Fibroblast of the aortic adventitia (primary cell): ENCODE measurements at places on chromosomes 16 and 17. TPM values are rescaled to one million over a fixed set of nuclear protein-coding genes. Genes with fewer than 3 reads are reported as not detected.

TBKBP1 gene
- 7.9 and 9.5 TPM in 2 replicates for total RNA-seq

DYNLRB2 gene
- not detected in 2 replicates for total RNA-seq

KRTAP3-1 gene
- total RNA-seq = not detected in 2 replicates

KRTAP9-4 gene
- not detected in 2 replicates for total RNA-seq

WNT9B gene
- 0.09 TPM in 1 of 2 replicates, not detected in the other for total RNA-seq

BCL6B gene
- 0.41 and 0.45 TPM in 2 replicates for total RNA-seq

RAD51D gene
- 4.7 and 14.8 TPM in 2 replicates for total RNA-seq

FBXW10B gene
- 0.27 TPM in 1 of 2 replicates, not detected in the other for total RNA-seq

CDH15 gene
- total RNA-seq = 0.09 TPM in 1 of 2 replicates, not detected in the other

FOXL1 gene
- 0.90 and 5.8 TPM in 2 replicates for total RNA-seq

KRT33A gene
- not detected in 2 replicates for total RNA-seq

ASPA gene
- total RNA-seq = 1.9 and 9.7 TPM in 2 replicates

KRTAP9-2 gene
- total RNA-seq = not detected in 2 replicates

ULK2 gene
- 20.4 and 22.1 TPM in 2 replicates for total RNA-seq

ZCCHC14 gene
- total RNA-seq = 17.1 and 24.5 TPM in 2 replicates

ABCA8 gene
- 93.5 and 231 TPM in 2 replicates for total RNA-seq

ZP2 gene
- not detected in 2 replicates for total RNA-seq

KRT24 gene
- total RNA-seq = not detected in 2 replicates

AANAT gene
- total RNA-seq = not detected in 2 replicates

ZNF747 gene
- total RNA-seq = 14.0 and 16.0 TPM in 2 replicates

SLC13A2 gene
- total RNA-seq = not detected in 2 replicates

PROCA1 gene
- 0.49 and 1.5 TPM in 2 replicates for total RNA-seq

SYNGR2 gene
- 0.90 and 4.6 TPM in 2 replicates for total RNA-seq

AOC3 gene
- under 0.01 and 0.08 TPM in 2 replicates for total RNA-seq

TMC7 gene
- 0.41 and 1.5 TPM in 2 replicates for total RNA-seq

TBC1D3K gene
- total RNA-seq = not detected in 2 replicates

SPAG5 gene
- total RNA-seq = 7.4 and 31.8 TPM in 2 replicates

ENPP7 gene
- not detected in 2 replicates for total RNA-seq

IGFALS gene
- total RNA-seq = 0.16 and 0.27 TPM in 2 replicates

DNAH2 gene
- under 0.01 TPM in 1 of 2 replicates, not detected in the other for total RNA-seq

SLC5A11 gene
- total RNA-seq = not detected in 2 replicates

SCARF1 gene
- total RNA-seq = 0.90 and 1.3 TPM in 2 replicates

SULT1A1 gene
- 0.27 and 24.9 TPM in 2 replicates for total RNA-seq

SOX8 gene
- 0.09 and 0.33 TPM in 2 replicates for total RNA-seq

NDRG4 gene
- total RNA-seq = 5.0 and 5.2 TPM in 2 replicates

WFIKKN2 gene
- under 0.01 and 0.25 TPM in 2 replicates for total RNA-seq

TAT gene
- total RNA-seq = not detected in 2 replicates

ZG16 gene
- total RNA-seq = not detected in 2 replicates

MRPL27 gene
- 64.3 and 77.3 TPM in 2 replicates for total RNA-seq

HCRT gene
- total RNA-seq = not detected in 2 replicates

CCL1 gene
- total RNA-seq = not detected in 2 replicates
